Activated naive CD4-positive, alpha-beta T cell (primary cell): ENCODE measurements at places on chromosomes 13 and 19.

DNA sequence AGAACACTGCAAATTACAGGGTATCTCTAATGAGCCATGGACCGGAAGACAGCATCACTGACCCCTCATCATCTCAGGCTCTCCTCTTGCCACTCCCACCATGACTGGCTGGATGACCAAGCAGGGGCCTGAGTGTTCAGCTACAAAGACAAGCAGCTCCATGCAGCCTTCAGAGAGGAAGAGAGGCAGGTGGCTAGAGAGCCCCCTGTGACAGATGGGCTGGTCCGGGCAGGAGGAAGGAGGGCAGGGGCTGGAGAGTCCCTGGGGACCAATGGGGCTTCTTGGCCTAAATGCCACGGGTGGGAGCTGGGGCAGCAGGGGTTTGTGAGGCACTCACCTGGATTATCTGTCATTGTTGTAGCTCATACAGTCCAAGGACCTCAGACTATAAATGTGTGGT is 12.8 kb upstream of the RASA3 start:
- DNase-seq = no peak

- DNase-seq = no peak
Observed at GRCh38 chr19:14023404-14024235, 4.3 kb upstream of the RLN3 start.

GRCh38 chr13:94703721-94704314 is 8.5 kb downstream of the SOX21 start:
- DNase-seq = no peak

DNA sequence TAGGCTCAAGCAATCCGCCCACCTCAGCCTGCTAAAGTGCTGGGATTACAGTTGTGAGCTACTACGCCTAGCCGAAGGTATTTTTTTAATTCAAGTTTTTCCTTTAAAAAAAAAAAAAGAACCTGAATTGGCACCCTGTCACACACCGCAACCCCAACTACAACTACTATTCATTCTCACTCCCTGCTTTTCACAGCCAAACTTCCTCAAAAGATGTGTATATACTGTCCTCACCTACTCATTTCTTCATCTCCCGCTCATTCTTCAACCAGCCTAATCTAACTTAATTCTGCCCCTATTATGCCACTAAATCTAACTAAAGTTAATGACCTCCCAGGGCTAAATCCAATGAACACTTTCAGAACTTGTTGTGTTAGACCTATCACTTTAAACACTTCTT is 12.7 kb upstream of the WBP4 start:
- no peak for DNase-seq

- DNase-seq = no peak
Observed at GRCh38 chr13:75770592-75771011, 134.5 kb downstream of the LMO7 start.

- no peak for DNase-seq
Observed at GRCh38 chr13:110690516-110690915, 15.4 kb downstream of the CARS2 start.

GRCh38 chr19:8304841-8305621 is 3.1 kb downstream of the CD320 start:
- DNase-seq = no peak

DNA sequence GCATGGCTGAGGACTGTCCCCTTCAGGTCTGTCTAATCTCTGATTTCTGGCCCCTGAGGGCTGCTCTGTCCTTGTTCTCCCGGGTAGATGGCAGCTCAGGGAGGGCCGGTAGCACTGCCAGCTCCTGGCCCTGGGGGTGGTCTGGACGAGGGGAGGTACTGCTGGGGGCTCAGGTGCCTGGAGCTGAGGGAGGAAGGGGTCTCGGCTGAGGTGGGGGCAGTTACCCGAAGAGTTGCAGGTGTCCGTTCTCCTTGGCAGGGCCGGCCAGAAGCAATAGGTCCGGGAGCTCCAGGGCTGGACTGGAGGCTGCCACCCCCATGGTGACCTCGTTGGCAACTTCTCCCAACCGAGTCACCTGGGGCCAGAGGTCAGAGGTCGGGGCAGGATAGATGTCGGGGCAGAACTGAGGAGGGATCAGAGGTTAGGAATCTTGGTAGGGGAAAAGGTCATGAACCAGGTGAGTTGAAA is 1.2 kb upstream of the EMC10 start:
- no peak for DNase-seq

- no peak for DNase-seq
Observed at GRCh38 chr19:48469934-48470680, 938 bp downstream of the CYTH2 start.

GRCh38 chr13:23022704-23023103 is 158.1 kb upstream of the SGCG start:
- no peak for DNase-seq

- no peak for DNase-seq
Observed at GRCh38 chr19:20162821-20163220, 4.2 kb upstream of the ZNF486 start.

DNA sequence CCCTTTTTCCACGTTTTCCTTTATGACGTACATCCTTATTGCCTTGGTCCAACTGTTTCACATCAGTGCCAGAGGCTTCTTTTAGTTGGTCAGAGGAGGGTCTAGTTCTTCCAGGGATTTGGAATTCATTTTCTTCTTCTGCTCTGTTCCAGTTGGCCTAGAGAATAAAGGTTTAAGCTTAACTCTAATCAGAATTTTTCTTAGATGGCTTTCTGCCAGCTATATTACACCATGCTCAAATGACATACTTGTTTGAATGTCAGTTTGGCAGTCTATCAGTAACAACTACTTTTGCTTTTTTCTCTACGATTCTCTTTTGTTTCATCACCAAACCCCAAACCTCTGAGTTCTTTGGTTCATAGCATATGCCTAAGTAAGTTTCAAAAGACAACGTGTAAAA is 16.8 kb downstream of the SPART start:
- no peak for DNase-seq
